ENCODE measurements at places on chromosomes 13 and 19.

DNA sequence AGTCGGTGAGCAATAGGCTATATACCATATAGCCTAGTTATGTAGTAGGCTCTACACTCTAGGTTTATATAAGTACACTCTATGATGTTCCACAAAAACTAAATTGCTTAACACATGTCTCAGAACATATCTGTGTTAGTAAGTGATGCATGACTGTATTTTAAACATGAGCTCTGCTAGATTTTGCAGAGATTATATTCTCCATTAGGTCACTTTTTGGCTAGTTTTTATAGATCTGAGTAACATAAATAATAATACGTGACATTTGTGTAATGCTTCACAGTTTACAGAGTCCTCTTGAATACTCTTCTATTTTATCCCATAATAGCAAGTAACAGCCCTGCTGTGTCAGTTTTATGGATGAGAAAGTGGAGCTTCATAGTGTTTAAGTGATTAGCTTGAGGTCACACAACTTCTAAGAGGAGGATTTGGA is 47.8 kb downstream of the NDFIP2 start:
- no peaks in the 10 kb centered on the region for H3K27me3 ChIP-seq
- DNase-seq: no peak
- H3K27ac ChIP-seq: no peak overlapping the region
- H3K4me3 ChIP-seq: no peak overlapping the region

DNA sequence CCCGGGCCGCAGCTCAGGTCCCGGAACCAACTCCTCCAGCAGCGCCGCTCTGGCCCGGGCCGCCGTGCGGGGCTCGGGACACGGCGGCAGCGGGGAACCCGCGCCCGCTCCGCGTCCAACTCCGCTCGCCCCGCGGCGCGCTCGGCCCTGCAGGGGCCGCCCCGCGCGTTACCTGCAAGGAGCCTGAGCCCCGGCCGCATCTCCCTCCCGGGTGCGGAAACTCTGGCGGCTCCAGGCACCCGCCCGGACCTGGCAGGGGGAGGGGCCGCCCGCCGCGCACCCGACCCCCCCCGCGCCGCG is at the start of gene TMTC4:
Gene TMTC4 (minus strand): TSS at position 224 of the 300 bp plus-strand sequence. CDS start 4,433 bp downstream, outside the sequence.
- H3K4me3 ChIP-seq: peak within 1 kb of the TSS; percentile 82
- peak within 1 kb of the TSS; percentile 86 for H3K27ac ChIP-seq
- H3K4me1 ChIP-seq: peaks cover 21% of the 10 kb centered on the region
- peaks cover 5% of the 10 kb centered on the region for H3K27me3 ChIP-seq

- peaks cover 12% of the 10 kb centered on the region for H3K27me3 ChIP-seq
- no peak overlapping the region for H3K27ac ChIP-seq
- no peaks in the 10 kb centered on the region for H3K4me1 ChIP-seq
Observed at GRCh38 chr13:75461314-75461713, 20.7 kb downstream of the TBC1D4 start.

DNA sequence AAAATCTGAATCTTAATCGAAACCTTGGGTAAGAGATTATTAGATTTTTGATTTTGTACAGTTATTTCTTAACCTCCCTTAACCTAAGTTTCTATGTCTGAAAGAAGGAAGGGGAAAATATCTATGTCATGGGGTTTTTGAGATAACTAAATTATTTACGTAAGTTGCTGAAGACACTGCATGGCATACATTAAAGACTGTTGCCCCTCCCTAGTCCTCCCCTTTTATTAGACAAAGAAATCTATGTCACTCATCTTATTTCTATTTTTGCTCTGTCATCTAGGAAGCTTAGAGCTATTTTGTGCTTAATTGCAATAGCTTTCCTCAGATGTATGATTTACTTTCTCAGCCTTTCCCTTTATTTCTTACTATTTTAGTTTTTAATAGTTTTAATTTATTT is 15.0 kb downstream of the COG6 start:
- no peaks in the 10 kb centered on the region for H3K27me3 ChIP-seq
- no peaks in the 10 kb centered on the region for H3K4me1 ChIP-seq
- peaks cover 11% of the 10 kb centered on the region for H3K36me3 ChIP-seq
- no peak overlapping the region for H3K27ac ChIP-seq
- no peak overlapping the region for H3K4me3 ChIP-seq

- H3K36me3 ChIP-seq: peaks cover 5% of the 10 kb centered on the region
- no peak overlapping the region for H3K4me3 ChIP-seq
- H3K4me1 ChIP-seq: no peaks in the 10 kb centered on the region
- no peaks in the 10 kb centered on the region for H3K27me3 ChIP-seq
- no peak for DNase-seq
Observed at GRCh38 chr19:51824281-51825005, 29.5 kb downstream of the FPR3 start.

GRCh38 chr13:26262156-26262555 is 8.2 kb downstream of the CDK8 start:
- H3K36me3 ChIP-seq: no peaks in the 10 kb centered on the region
- no peak for DNase-seq
- H3K27ac ChIP-seq: no peak overlapping the region
- no peak overlapping the region for H3K4me3 ChIP-seq
- H3K27me3 ChIP-seq: no peaks in the 10 kb centered on the region

DNA sequence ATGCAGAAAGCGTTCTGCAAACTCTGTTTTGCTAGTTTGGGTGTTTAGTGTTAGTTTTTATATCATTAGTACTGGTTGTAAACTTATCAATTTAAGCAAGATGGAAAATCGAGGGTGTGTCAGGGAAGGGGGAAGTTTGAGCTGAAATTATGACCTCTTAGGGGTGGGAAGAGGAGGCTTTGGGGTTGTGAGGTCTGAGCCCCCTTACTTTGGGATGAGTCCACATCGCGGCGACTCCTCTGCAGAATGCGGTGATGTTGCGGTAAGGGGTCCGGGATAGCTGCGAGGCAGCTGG is 743 bp upstream of the NDUFS7 start:
- peaks cover 4% of the 10 kb centered on the region for H3K27me3 ChIP-seq
- H3K36me3 ChIP-seq: peaks cover 4% of the 10 kb centered on the region
- H3K27ac ChIP-seq: peak overlapping the region; percentile 97
- peak overlapping the region; percentile 80 for H3K4me3 ChIP-seq
- peaks cover 21% of the 10 kb centered on the region for H3K4me1 ChIP-seq

- no peak overlapping the region for H3K27ac ChIP-seq
- no peaks in the 10 kb centered on the region for H3K27me3 ChIP-seq
- no peaks in the 10 kb centered on the region for H3K36me3 ChIP-seq
- H3K4me1 ChIP-seq: peaks cover 2% of the 10 kb centered on the region
- no peak for DNase-seq
- no peak overlapping the region for H3K4me3 ChIP-seq
Observed at GRCh38 chr13:30024125-30024865, 173.9 kb upstream of the UBL3 start.

- no peak overlapping the region for H3K27ac ChIP-seq
- peak overlapping the region; percentile 37 for H3K4me3 ChIP-seq
- H3K4me1 ChIP-seq: peaks cover 5% of the 10 kb centered on the region
- H3K36me3 ChIP-seq: no peaks in the 10 kb centered on the region
- H3K27me3 ChIP-seq: no peaks in the 10 kb centered on the region
- peak; percentile 95 for DNase-seq
Observed at GRCh38 chr19:8050274-8051096, 2.1 kb upstream of the CCL25 start.

DNA sequence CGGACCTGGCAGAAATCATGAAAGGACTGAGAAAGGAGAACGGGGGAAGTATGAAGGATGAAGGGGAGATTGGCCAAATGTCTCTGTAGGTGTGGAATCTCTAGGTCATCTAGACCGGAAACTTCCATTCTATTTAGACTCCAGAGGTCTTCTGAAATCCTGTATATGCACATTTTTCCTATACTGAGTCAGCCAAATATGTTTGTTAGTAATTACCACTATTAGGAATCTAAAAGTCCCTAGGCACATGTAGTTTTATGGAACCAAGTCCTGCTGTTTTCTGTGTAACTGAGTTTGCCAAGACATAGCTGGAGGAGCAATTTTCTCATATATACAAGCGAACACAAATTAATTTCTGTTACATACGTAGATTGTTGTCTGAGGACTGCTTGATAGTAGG is 498.1 kb downstream of the GPC5 start:
- H3K36me3 ChIP-seq: no peaks in the 10 kb centered on the region
- DNase-seq: no peak
- no peak overlapping the region for H3K27ac ChIP-seq
- H3K4me1 ChIP-seq: no peaks in the 10 kb centered on the region
- H3K27me3 ChIP-seq: no peaks in the 10 kb centered on the region
- H3K4me3 ChIP-seq: no peak overlapping the region

DNA sequence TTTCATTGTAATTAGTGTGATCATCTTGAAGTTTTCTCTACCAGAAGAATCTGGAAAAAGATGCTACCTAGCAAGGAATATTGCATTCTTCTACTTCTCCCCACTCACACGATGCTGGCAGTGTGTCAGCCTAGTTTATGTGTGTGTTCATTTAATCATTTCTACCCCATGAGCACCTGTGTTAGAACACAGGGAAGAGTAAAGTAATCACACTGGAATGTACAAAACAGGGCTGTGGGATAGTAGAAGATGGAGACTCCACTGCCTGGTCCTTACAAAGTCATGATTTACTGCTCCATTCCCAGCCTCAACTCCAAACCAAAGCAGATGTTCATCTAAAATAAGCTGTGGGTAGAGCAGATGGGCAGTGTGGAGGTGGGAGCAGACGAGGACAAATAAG is 47.7 kb upstream of the RGCC start:
- no peak overlapping the region for H3K27ac ChIP-seq
- no peaks in the 10 kb centered on the region for H3K27me3 ChIP-seq
- H3K36me3 ChIP-seq: no peaks in the 10 kb centered on the region
- H3K4me3 ChIP-seq: no peak overlapping the region
- H3K4me1 ChIP-seq: no peaks in the 10 kb centered on the region

DNA sequence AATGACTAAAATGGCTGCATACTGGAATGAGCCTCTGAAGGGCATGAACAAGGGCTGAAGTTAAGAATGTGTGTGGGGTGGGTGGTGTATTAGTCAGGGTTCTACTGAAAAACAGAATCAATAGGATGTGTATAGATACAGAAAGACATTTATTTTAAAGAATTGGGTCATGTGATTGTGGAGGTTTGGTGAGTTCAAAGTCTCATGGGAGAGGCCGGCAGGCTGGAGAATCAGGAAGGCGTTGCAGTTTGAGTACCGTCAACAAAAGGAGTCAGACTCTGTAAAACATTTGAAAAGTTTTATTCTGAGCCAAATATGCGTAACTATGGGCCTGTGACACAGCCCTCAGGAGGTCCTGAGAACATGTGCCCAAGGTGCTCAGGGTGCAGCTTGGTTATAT is 24.5 kb upstream of the CYSLTR2 start:
- H3K4me3 ChIP-seq: no peak overlapping the region
- no peaks in the 10 kb centered on the region for H3K4me1 ChIP-seq
- H3K36me3 ChIP-seq: no peaks in the 10 kb centered on the region
- H3K27me3 ChIP-seq: no peaks in the 10 kb centered on the region

DNA sequence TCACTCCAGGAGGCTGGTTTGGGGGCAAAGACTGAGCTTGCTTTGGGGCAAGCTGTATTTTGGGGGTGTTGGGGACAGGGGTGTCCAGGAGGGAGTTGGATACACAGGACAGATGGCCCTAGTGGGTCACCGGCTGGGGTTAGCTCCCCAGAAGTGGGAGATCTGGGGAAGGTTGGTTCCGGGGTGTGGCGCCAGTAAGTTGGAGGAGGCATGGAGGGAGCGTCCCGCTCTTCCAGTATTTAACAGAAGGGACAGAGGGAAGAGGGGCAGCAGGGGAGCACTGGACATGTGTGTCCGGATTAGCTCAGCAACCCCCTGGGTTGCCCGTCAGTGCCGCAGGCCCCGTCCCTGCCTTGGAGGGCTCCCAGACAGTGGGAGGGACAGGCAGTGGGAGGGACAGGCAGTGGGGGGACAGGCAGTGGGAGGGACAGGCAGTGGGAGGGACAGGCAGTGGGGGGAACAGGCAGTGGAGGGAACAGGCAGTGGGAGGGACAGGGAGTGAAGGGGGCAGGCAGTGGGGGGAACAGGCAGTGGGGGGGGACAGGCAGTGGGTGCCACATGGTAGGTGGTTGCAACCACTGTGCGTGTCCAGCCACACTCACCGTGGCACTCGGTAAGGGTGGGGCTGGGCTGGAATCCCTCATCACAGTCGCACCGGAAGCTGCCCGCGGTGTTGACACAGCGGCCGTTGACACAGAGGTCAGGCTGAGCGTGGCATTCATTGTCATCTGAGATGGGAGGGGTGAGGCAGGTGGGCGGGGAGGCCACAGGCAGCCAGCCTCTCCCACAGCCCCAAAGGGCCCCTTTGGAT is 33.2 kb downstream of the CCL25 start:
- no peaks in the 10 kb centered on the region for H3K4me1 ChIP-seq
- no peaks in the 10 kb centered on the region for H3K36me3 ChIP-seq
- no peak for DNase-seq
- H3K27me3 ChIP-seq: peaks cover 2% of the 10 kb centered on the region
- no peak overlapping the region for H3K27ac ChIP-seq

DNA sequence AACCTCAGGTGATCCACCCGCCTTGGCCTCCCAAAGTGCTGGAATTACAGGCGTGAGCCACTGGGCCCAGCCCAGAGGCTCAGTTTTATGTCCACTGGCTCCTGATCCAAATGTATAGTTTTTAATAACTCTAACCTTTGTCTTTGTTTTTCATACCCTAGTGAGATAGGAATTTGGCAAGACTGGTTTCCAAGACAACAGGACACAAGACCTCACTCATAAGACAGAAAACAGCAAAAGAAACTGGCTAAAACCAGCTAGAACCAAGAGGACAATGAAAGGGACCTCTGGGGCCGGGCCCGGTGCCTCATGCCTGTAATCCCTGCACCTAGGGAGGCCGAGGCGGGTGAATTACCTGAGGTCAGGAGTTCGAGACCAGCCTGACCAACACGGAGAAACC is 27.6 kb downstream of the CPT1C start:
- H3K4me1 ChIP-seq: peaks cover 9% of the 10 kb centered on the region
- no peaks in the 10 kb centered on the region for H3K27me3 ChIP-seq
- H3K4me3 ChIP-seq: no peak overlapping the region
- H3K36me3 ChIP-seq: no peaks in the 10 kb centered on the region

DNA sequence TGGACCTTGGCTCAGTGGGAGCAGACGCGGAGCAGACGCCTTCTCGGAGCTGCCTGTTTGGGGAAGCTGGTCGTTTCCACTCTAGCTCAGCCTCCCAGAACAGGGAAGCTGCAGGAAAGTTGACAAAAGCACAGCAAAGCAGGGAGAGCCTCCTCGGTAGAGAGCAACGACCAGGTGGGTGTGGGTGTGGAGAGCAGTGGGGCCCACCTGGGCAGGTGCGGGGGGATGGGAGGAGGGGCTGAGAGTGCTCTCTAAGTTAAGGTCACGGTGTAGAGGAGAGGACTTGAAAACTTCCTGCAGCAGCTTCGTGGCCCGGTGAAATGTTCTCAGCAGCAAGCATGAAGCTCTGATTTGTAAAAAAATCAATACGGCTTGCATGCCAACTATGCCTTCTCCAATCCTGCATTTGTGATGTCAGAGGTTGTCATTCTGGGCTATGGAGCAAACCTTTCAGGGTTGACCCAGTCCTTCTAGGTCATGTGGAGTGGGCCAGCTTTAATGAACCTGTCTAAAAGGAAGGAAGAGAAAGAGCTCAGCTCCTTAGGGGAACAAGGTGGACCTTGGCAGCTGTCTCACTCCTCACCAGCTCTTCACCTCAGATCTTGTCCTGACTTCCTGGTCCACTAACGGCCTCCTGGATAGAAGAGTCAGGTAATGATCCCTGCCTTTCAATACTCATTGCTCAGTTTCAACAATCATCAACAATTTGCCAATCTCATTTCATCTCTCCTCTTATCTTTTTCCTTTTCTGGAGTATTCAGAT is 85.8 kb upstream of the UBL3 start:
- peak overlapping the region; percentile 77 for H3K4me3 ChIP-seq
- H3K4me1 ChIP-seq: peaks cover 54% of the 10 kb centered on the region
- H3K36me3 ChIP-seq: no peaks in the 10 kb centered on the region
- H3K27me3 ChIP-seq: no peaks in the 10 kb centered on the region
- no peak for DNase-seq

GRCh38 chr19:32865326-32865725 is 4.2 kb downstream of the SLC7A9 start:
- H3K4me3 ChIP-seq: no peak overlapping the region
- DNase-seq: no peak
- H3K27ac ChIP-seq: no peak overlapping the region
- no peaks in the 10 kb centered on the region for H3K27me3 ChIP-seq
- no peaks in the 10 kb centered on the region for H3K4me1 ChIP-seq
- H3K36me3 ChIP-seq: no peaks in the 10 kb centered on the region
